Stimulated activated CD4-positive, alpha-beta T cell treated with anti-CD3 and anti-CD28 coated beads, TNF-alpha, amount 100 ng/mL, for 24 hours (primary cell): ENCODE measurements at places on chromosomes 7 and 10.

- DNase-seq = no peak
Measured at GRCh38 chr7:18421297-18422002, 74.1 kb upstream of the HDAC9 start.

DNA sequence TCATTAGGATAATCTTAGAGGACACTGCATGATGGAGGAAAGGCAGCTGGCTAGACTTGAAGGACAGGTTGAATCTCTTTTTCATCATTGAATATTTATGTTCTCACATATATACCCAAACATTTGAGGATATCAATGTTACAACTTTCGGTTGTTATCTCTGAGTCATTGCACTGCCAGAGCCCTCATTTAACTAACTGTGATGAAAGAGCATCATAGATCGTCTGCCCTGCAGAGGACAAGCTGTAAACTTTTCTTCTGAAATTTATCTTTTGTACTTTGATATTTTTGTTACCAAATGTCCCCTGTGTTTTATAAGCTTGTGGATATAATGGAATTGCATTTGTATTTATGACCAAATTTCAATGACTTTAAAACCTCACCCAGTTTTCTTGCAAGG lies 298.7 kb downstream of the PHF14 start:
- no peak for DNase-seq

DNA sequence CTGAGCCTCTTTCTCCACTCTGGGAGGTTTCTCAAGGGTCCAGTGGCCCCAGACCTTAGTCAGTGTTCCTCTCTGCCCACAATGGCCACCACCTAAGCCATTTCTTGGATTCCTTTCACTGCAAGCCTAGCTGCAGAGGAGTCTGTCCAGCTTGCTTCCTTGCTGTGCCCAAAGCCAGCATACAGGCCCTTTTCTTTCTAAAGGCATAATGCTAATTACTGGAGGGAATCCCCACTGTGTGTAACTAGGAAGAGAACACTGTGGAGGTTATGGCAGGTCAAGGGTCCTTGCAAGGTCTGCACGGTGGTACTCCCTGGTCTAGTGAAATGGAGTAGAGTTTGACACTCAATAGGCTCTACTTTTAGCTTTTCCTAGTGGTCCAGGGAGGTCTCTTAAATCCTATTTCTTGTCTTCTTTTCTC lies 70.4 kb upstream of the CC2D2B start:
- no peak for DNase-seq

GRCh38 chr7:45454771-45455170 lies 119.4 kb upstream of the ADCY1 start:
- DNase-seq = no peak

DNA sequence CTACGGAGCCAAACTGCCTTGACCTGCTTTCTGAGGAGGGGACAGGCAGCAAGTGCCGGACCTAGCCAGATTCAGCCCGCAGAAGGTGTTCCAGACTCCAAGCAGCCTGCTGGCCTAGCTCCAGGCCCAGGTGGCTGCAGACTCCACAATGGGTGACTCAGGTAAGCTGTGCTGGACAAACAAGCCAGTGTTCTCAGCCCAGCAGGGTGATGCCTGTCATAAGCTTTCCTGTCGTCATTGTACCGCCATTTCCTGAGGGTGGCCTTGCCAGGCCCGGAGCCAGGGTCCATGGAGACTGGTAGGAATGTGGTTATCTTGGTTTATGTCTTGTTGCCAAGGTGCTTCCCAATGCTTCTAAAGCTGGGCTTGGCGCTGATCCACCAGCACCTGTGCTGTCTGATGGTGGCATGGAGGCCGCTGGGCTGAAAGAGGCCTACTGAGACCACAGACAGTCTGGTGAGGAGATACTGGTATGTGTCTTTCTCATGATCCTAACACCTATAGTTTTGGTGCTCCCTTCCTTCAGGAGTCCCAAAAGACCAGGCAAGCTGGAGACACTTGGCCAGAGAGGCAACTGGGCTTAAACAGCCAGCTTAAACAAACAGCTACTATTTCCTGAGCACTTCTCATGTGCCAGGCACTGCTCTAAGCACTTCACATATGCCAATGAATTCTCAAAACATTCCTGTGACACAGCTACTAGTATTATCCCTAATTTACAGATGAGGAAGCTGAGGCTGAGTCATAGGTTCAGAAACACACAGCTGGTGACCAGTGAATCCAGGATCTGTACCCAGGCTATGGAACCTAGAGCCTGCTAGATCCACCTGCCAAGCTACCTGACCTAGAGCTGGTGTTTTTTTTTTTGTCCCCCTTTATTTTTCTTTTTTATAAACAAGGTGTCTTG lies 42.0 kb downstream of the ZC3HC1 start:
- DNase-seq = no peak

- DNase-seq = no peak
Measured at GRCh38 chr7:38374507-38374906, 101.1 kb upstream of the TARP start.
